ENCODE measurements at places on chromosomes 7 and 10.

GRCh38 chr7:138125598-138126111 lies 49.4 kb downstream of the AKR1D1 start:
- DNase-seq: no peak

GRCh38 chr7:7786595-7786994 lies 68.2 kb upstream of the RPA3 start:
- DNase-seq: no peak

GRCh38 chr7:102064361-102065025 lies 222.2 kb upstream of the SH2B2 start:
- no peak for DNase-seq

DNA sequence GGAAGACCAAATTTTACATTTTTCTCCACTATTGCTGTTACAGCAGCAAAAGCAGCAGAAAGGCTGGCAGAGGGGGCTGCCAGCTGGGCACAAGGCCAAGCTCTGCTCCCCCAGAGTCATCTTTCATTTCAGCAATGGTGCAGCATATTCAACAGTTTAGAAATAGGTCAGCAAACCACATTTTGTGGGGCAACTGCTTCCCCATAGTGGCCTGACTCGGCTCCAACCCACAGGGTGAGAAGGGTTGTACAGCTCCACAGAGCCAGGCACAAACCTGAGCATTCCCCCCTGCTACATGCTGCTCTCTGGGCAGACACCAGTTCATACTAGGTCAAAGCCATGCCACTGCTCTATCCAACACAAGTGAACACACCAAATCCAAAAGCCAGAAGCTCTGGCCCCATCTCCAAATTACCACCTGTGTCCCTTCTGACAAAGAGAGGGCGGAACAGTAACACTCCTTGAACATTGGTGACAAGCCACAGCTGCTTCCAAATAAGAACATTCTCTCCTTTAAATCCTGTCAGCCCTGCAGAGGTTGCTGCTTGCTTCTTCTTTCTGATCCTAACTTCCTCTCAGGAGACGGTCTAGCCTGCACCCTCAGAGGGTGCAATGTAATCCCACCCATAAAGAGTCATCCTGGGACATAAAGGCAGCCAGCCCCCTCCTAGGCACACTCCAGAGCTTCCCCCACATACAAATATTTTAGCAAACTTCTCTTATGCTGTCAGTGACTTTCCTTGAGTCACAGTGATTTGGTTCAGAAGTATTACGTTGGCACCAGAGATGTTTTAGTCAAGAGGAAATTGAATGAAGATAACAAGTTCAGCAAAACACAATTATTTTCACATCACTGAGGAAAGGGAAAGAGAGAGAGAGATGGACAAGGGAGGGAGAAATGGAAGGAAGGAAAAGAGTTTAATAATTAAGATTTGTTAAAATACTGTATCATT lies 39.0 kb upstream of the SLIT1 start:
- no peak for DNase-seq

DNA sequence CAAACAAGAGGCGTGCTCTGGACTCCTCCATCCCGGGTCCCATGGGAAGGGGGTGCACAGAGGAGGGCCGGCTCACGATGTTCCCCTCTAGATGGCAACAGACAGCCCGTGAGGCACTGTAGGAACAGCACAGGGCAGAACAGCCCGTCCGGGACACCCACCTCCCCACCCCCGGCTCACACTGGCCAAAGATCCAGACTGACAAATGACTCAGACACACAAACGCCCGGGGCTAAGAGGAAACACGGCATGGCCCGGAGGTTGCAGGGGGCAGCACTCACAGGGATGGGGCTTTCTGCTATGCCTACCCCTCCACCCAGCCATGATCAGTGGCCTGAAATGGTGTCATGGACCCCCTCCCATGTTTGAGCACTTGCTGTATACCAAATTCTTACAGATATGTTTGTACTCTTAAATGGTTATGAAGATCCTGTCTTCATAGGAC lies 4.9 kb upstream of the ELN start:
- no peak for DNase-seq

Measured in stimulated activated CD4-positive, alpha-beta T cell treated with anti-CD3 and anti-CD28 coated beads, Interleukin-1b, Interleukin-23, amount 100 ng/mL, for 4 hours (primary cell).